ENCODE measurements at places on chromosomes 13 and 19.
A peak's percentile ranks its signal among the peaks of the same experiment; 100 is the strongest.

DNA sequence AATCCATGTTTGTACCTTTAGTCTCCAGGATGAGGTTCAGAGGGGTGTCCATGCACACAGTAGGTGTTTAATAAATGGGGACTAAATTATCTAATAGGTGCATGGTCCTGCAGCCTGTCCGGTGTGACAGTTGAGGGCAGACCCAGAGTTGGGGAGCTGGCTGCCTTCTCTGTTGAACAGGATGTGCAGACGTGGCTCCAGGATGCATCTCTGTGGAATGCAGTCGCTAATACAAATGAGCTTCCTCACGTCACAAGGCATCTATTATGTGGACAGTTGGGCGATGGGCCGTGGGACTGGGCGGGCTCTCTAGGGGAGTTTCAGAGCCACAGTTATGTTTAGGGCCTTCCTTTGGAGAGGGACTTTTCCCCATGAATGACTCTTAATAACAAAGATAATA is 71.0 kb downstream of the SIPA1L3 start:
- DNase-seq, result peak; percentile 90

- DNase-seq, result peak; percentile 8
Observed at GRCh38 chr13:107250628-107251027, 682.7 kb upstream of the ARGLU1 start.

DNA sequence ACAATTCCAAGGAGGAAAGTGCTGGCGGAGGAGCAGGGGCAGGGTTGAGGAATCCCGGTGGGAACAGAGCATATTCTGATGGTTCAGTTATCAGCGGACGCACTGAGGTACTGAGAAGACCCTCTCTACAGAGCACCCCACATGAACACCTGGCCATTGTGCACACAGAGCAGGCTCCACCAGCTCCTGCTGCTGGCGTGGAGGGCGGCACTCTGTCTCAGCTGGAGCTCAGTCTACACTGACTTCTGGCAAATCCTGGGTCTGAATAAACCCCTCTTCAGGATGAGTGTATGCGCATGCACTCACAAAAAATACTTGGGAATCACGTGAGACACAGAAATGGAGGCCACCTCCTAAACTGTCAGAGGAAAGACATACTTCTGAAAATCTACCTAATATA is 114.4 kb upstream of the IRS2 start:
- no peak for DNase-seq

GRCh38 chr13:86906127-86906874 is 764.9 kb upstream of the SLITRK5 start:
- DNase-seq, result peak; percentile 1

- DNase-seq, result no peak
Observed at GRCh38 chr19:944663-945241, 18.9 kb downstream of the ARID3A start.

- DNase-seq, result no peak
Observed at GRCh38 chr19:5139583-5140325, 170.8 kb downstream of the KDM4B start.
